ENCODE measurements at places on chromosomes 5 and 9.
A peak's percentile ranks its signal among the peaks of the same experiment; 100 is the strongest.

DNA sequence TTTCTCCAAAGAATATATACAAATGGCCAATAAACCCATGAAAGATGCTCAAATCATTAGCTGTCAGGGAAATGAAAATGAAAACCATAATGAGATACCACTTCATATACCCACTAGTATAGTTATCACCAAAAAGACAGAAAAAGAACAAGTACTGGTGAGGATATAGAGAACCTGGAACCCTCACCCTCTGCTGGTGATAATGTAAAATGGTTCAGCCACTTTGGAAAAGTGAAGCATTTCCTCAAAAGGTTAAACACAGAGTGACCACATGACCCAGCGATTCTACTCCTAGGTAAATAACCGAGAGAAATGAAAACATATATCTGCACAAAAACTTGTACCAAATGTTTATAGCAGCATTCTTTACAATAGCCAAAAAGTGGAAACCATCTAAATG is 72.0 kb downstream of the HSD17B3 start:
- DNase-seq, result no peak

DNA sequence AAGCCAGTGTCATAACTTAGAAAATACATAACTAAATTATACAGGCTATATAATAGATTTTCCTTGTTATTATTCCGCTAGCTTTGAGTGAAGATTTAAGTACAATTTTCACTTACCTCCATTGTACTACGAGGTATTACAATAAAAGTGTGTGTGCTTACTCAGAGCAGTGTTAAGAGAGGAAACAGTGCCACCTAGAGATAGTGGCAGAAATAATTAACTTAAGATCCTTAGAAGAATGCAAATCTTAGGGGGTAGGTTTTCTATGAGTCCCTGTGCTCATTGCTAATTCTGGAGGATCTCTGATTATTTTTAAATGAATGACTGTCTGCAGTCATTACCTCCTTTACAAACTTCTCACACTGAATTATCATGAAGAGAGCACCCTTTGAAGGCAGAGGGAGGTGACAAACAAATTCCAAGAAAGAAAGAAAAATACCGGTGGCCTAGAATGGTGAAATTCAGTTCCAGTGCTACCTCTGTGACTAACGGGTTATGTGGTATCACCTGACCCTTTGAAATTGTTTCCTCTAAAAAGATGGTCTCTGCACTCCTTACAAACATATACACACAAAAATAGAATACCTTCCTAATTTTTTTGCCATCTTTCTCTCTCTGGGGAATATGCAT is 379.8 kb downstream of the TRIM36 start:
- DNase-seq, result no peak

DNA sequence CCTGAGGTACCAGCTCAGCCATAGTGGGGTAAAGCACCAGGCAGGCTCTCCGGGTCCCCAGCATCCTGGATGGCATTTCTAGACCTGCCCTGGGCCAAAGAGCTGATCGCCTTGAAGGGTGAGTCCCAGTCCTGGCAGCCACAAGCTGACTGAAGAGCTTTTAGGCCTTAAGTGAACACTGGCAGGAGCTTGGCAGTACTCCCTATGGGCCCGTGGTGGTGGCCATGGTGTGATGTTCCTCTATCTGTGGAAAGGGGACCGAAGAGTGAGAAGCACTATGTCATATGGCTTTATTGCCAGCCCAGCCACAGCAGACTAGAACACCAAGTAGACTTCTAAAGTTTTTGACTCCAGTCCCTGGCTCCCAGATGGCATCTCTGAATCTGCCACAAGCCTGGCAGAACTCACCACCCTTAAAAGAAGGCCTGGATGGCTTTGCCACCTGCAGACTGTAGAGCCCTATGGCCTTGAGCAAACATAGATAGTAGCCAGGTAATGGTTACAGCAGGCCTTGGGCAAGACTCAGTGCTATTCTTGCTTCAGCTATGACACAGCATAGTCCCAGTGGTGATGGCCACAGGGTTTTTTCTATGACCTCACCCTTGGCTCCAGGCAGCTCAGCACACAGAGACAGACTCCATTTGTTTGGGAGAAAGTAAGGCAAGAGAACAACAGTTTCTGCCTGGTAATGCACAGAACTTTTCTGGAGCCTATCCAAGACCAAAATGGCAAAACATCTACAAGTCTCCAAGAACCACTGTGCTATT is 801.5 kb upstream of the DMAC1 start:
- no peak for DNase-seq

- no peak for DNase-seq
These were observed 33.4 kb downstream of the FAM81B start for GRCh38 chr5:95424526-95424925.

DNA sequence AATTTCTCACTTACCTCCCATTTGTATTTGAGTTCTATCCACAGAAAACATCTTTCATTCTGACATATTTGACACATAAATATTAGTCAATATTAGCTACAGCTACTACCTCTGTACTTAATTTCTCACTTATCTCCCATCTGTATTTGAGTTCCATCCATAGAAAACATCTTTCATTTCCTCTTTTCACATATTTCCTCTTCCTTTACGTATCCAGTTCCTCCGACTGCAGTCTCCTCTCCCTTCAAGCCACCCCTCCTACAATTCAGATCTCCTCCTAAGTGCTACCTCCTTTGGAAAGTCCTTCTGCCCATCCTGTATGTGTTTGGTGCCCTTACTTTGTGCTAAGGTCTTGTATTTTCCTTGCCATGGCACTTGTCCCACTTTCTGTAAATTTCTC is 1.6 kb downstream of the SREK1IP1 start:
- no peak for DNase-seq

DNA sequence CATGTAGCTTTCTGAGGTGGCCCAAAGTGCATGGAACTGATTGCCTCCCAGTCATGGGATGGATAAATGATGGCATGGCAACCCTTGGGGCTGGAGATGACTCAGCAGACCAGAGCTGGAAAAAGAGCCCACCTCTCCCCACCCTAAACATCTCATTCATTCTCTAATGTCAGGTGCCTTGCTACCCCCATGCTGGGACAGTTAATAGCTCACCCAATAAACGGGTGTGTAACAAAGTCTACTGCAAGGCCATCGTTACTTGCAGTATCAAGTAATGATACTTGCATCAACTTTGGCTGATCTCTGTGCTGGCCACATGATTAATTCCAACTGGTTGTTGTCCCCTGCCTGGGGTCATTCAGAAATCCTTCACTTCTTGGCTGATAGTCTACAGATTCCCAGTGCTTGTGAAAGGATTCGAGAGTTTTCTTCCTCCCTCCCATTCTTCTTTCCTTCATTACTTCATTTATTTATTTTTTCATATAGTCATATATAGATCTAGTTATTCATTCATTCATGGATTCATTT is 122.8 kb upstream of the TRIM32 start:
- DNase-seq, result no peak

GRCh38 chr5:155103146-155103545 is 89.6 kb downstream of the KIF4B start:
- peak; percentile 62 for DNase-seq

- peak; percentile 57 for DNase-seq
These were observed 106.8 kb downstream of the PDE6A start for GRCh38 chr5:149837680-149838269.

GRCh38 chr9:3696368-3696767 is 170.6 kb upstream of the RFX3 start:
- DNase-seq, result no peak

- peak; percentile 35 for DNase-seq
These were observed 23.2 kb downstream of the FGD3 start for GRCh38 chr9:92970467-92970923.

DNA sequence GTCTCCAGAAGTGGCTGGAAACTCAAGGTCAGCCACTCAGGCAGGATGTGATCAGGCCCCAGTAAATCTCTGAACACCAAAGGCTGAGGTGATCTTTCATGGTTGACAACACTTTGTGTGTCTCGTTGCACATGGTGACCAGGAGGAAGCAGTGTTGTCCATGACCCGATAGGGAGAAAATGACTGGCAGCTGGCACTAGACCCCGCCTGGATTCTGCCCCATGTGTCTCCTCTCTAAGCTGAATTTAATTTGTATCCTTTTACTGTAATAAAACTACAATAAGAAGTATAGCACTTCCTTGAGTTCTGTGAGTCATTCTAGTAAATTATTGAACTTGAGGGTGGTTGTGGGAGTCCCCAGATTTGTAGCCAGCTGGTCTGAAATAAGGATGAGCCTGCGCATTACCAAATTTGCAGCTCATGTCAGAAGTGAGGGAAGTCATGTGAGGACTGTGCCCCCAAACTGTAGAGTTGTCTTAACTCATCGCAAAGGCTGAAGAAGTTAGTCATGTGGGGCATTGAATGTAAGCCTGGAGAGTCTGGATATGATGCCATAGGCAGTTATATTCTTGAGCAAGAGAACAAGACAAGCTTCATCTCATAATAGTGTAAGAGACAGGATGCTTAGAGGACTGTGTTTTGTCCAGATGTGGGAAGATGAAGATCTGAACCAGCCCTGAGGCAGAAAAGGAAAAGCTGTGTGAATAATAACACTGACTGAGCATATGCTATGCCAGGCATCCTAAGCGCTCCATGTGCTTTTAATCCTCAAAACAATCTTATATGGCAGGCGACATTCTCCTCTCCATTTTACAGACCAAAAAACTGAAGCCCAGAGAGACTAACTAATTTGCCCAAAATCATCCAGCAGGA is 55.9 kb downstream of the TMEM215 start:
- DNase-seq, result peak; percentile 13

DNA sequence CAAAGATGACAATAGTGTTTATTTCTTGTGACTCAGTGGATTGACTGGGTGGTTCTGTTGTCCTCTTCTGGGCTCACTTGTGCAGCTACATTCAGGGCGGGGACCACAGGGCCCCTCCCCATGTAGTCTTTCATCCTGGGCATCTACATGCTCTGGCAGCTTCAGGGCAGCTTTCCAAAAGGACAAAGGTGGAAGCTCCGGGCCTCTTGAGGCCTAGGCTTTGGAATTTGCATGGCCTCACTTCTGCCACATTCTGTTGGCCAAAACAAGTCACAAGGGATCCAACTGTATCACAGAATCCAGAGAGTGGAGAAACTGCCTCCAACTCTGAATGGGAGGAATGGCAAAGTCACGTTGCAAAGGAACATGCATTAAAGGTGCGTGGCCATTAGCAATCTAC is 64.3 kb downstream of the ARHGAP26 start:
- no peak for DNase-seq

DNA sequence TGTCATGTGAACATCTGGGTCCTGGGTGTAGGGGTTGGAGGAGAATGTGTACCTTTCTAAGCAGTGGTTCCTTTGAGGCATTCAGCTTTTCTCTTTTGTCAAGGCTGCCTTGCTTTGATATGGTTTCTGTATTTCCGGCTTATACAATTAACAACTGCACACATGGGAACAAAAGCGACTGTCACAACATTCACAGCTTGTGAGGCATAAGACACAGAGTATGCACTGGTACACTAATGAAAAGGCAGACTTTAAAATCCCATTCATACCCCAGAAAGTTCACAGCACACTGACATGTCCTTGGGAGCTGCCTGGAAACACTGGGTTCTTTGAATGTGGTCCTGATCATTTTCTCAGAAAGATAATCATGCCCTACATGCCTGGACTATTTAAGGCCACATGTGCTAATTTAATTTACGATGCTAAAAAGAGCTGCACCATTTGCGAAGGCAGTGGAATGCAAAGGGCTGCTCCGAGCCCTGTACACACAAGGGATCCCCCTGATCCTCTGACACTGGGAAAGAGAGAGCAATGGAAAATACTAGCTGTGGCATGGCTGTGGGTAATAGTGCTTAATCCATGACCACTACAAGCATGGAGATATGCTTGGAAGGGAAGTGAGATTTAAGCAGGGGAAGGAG is 131.8 kb downstream of the EFNA5 start:
- peak; percentile 40 for DNase-seq

DNA sequence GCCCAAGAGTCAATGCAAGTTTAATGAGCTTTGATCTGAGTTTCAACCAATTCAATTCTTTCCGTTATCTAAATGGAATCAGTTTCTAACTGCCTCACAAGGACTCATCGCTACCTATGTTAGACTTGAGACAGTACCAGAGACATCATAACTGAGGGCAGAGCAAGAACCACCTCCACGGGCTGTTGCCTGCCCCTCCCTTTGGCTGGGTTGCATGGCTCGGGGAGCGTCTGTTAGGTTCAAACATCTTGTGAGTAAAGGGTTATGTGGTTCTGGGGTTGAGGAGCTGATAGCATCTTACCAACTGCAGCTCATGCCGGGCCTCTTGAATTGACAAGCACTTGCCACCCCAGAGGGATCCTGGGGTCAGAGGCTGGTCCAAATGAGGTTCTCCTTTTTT is 457.9 kb downstream of the ENC1 start:
- no peak for DNase-seq

GRCh38 chr5:92559781-92560180 is 1021.2 kb downstream of the NR2F1-AS1 start:
- no peak for DNase-seq

- no peak for DNase-seq
These were observed 15.6 kb upstream of the CKS2 start for GRCh38 chr9:89295400-89295799.

DNA sequence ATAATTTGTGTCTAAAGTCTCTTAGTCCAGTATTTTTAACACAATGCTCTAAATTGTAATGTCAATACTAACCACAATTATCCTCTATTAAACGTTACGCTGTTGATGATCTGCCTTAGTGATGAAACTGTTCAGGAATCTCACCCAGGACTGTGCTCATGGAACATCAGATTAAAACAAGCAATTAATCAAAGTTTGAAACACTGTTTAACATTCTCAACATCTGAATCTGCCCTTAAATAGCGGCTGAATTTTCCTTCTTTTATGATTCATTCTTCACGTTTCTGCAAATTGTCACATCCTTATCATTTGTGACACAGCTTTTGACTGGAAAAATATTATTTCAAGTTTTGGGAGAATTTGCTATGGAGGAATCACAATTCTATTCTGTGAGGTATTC is 113.8 kb downstream of the MARCHF11 start:
- DNase-seq, result no peak

GRCh38 chr9:111728617-111729366 is 65.9 kb downstream of the SHOC1 start:
- DNase-seq, result peak; percentile 91

GRCh38 chr9:116757030-116757429 is 69.9 kb downstream of the TRIM32 start:
- DNase-seq, result no peak

DNA sequence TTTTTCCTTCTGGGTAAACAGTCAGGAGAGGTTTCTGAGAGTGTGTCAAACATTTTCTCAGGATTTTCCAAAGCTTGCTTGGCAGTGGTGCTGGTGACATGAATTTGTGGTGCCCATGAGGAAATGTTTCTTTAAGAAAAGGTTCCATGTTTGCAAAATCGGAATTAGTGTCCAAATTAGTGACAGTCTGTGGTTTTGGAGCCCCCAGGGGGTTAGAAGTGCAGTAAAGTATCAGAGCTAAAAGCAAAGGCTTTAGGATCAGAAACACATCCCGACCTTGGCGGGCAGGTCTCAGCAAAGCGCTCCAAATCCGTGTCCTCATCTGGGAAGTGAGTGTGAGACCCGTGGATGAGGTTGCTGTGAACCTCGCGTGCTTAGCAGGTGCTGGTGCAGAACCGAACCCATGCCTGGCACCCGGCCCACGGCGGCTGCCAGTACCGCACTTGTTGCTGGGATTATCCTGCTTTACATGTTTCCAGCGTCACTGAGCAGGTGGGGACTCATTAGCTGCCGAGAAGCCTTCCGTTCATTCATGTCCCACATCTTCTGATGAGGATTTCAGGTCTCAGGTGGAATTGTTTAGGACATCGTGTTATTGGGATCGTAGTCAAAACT is 70.8 kb upstream of the COL5A1 start:
- DNase-seq, result no peak
